ENCODE measurements at places on chromosomes 2 and 18.

DNA sequence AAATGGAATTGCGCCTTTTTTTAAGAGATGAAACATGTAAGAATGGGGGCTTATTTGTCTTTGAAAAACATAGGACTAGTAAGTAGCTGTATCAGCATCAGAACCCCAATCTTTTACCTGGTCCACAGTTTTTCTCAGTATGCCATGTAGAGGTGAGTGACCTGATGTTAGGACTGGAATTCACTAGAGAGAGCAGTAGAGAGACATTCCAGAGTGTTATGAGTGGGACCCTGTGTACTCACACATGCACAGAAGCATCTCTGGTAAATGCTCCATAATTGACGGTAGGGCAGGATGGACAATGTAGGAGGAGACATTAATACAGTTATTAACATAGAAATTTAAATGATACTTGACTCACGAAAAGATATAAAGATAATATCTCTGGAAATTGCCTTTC is 1.4 kb upstream of the GALNT13 start:
- DNase-seq: no peak

- no peak for DNase-seq
Observed at GRCh38 chr2:1088192-1088860, 137.7 kb downstream of the SNTG2 start.

DNA sequence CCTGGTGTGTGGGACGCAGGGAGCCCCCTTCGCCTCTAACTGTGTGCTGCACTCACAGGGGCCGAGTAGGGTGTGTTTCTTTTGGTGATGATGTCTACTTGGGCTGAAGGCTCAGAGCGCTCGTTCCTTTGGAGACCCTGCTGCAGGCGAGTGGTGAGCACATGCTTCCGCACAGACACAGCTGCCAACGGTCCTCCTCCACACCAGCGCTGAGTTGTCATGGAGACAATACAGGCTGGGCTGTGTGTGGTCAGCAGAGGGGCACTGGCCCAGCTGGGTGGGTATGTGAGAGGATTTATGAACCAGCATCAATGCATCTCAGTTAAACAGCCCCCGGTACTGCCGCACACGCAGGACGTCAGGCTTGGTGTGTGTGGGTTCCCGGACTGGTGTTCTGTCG is 143.5 kb downstream of the SH3RF3 start:
- no peak for DNase-seq

DNA sequence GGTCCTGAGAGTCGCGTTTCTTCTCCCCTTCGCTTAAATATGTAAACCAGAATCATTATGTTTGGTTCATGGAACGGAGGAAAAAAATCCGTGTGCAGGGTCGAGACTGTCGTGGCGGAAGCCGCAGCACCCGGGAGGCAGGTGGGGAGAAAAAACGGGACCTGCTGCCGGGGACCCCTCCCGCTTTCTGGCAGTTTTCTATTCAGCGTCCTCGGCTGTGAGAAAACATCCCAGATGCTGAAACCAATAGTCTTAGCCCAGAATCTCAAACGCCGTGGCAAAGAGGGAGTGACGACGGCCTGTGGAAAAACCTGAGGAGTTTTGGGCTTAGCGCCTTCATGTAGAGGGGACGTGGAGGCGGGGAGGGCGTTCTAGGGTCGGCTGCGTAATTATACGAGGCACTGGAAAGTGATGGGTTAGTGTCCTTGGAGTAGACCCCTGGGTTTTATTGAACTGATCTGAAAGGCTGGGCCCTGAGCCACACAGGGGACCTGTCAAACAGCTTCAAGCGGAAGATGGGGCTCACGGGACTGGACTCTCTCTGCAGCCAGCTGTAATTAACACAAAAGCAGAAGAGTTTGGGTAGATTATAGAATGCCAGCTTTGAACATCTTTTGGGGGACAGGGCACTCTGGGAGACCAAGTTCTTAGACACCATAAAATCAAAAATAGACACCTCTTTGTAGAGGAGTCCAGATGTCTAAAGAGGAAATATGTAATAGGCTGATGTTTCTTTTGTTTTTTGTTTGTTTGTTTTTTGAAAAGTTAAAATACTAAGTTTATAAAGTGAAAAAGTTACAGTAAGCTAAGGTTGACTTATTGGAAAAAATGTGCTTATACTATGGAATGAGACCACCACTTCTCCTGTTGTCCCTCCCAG is 834 bp upstream of the BUB1 start:
- DNase-seq: no peak

- DNase-seq: no peak
Observed at GRCh38 chr2:10548626-10549025, 100.5 kb upstream of the ODC1 start.

GRCh38 chr2:204973616-204974015 is 428.3 kb downstream of the PARD3B start:
- DNase-seq: no peak

GRCh38 chr2:166539340-166540162 is 45.5 kb upstream of the SCN7A start:
- no peak for DNase-seq

All from activated naive CD8-positive, alpha-beta T cell treated with anti-CD3 and anti-CD28 coated beads, Interleukin-2, amount 50 U/mL, for 16 hours (primary cell).